ENCODE measurements at places on chromosomes 11 and 22. TPM values are rescaled to one million over a fixed set of nuclear protein-coding genes. Genes with fewer than 3 reads are reported as not detected.

DNA sequence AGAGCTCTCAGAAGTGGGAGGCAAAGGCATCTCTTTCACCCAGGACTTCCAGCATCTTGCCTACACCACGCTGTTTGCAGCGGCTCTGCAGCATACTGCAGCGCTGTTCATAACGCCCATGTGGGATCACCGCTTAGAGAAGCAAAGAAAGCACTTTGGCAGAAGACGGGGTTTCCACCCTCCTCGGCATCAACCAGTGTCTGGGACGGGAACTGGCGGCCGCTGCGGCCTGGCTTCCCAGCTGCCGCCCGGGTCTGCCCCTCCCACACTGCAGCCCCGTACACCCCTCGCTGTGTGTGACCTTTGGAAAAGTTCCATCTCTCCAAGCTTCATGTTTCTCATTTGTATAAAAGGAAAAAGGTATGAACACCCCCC, 545 bp upstream of the TIRAP start:
- H3K4me1 ChIP-seq: peaks cover 40% of the 10 kb centered on the region
- peak overlapping the region; percentile 71 for H3K27ac ChIP-seq
- no peaks in the 10 kb centered on the region for H3K27me3 ChIP-seq
- peak overlapping the region; percentile 78 for H3K4me3 ChIP-seq

The GAL gene
- total RNA-seq: 1.7 TPM

- H3K36me3 ChIP-seq: no peaks in the 10 kb centered on the region
- no peak overlapping the region for H3K27ac ChIP-seq
- H3K4me3 ChIP-seq: no peak overlapping the region
- H3K27me3 ChIP-seq: no peaks in the 10 kb centered on the region
- H3K4me1 ChIP-seq: no peaks in the 10 kb centered on the region
Observed at GRCh38 chr11:77345621-77346020, 44.1 kb upstream of the GDPD4 start.

The TEX12 gene
- total RNA-seq: 0.39 TPM

The GSTT2 gene
- not detected for total RNA-seq
